Caco-2 (cell line): ENCODE measurements at places on chromosomes 16 and 17.

GRCh38 chr16:9850817-9851216 is 331.4 kb downstream of the GRIN2A start:
- no peak for DNase-seq

DNA sequence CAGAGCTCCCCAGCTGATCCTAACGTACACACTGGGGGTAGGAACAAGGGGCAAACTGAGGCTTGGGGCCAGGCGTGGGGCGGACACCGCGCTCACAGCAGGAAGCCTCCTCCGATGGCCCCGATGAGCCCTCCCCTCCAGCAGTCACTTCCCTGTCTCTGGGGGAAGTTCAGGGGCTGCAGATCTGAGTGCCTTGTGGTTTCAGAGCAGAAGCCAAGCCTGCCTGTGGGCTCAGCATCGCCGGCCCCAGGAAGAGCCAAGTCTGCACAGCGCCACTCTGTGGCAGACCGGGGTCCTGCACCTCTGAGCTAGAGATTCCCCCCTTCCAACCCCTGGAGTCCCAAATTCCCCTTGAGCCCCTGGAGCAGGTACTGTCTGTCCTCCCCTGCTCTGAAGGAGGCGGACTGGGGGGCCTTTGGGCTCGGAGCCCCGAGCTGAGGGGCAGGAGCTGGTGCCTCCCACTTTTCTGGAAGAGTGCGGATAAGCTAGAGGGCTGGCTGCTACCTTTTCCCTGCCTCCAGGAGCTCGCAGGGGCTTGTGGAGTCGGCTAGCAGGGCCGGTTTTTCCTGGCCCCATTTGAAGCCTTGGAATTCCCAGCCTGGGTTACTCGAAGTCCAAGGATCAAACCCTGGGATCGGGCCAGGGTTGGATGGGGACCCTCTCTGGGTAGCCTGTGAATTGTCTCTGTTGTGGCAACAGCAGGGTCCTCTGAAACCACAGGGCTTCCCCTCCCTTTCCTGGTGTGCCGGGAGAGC is 2.9 kb downstream of the GSE1 start:
- DNase-seq = peak; percentile 71

DNA sequence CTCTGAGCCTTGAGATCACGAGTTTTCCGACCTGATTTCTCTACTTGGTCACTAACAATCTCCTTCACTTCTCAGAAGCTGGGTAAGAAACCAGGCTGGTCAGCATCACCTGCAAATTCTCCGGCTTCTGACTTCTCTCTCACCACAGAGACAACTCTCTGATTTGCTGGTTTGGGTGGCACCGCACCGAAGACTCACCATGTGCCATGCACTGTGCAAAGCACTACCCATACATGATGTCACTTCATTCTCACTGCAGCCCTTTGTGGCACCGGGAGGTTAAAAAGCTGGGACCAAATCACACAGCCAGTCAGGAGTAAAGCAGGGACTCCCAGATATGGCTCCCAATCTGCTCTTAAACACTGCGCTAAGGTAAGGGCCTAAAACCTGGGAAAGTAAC is 647 bp downstream of the VAC14 start:
- DNase-seq = no peak

- no peak for DNase-seq
Measured at GRCh38 chr16:7596308-7596707, 263.7 kb downstream of the RBFOX1 start.

DNA sequence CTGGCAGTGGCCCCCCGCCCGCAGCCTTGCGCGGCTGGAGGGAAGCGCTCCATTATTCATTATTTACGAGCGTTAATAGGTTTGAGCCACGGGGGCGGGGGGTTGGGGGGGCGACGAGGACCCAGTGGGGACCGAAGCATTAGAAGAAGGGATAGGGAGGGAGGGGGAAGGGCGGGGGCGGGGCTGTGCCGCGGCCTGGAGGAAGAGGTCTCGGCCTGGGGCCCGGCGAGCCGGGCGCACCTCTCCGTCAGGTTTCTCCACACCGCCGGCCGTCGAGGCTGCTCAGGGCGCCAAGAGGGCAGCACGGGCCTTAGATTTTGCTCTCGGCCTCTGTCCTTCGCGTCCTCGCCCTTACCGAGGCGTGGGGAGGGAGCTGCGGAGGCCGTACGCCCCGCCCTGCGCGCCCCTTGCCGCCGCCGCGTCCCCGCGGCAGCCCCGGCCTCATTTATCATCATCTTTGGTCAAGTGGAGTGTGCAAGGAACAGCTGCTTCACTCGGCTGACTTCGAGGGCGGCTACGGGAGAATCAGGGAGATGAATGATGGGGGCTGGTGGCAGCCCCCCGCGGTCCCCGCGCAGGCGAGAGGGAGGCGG is 54.2 kb downstream of the SREBF1 start:
- DNase-seq = no peak
